ENCODE measurements at places on chromosomes 5 and 9. TPM values are rescaled to one million over a fixed set of nuclear protein-coding genes. Genes with fewer than 3 reads are reported as not detected.
A peak's percentile ranks its signal among the peaks of the same experiment; 100 is the strongest.

DNA sequence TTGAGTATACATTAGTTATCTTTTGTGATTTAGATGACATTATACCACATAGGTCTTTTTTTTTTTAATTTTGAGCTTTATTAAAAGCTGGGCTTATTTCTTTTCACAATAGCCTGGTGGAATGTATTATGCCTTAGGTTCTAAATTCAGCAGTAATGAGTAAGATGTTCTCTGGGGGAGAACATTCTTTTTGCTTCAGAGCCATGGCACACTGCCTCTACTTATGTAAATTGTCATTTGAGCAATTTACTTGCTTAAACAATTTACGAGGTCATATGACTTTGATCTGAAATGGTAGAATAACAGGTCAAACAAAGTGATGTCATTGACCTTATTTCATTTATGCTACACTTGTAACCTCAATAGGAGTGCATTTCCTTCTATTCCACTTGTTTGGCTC, 154.2 kb downstream of the FOCAD start:
- no peaks in the 10 kb centered on the region for H3K27me3 ChIP-seq
- no peaks in the 10 kb centered on the region for H3K4me1 ChIP-seq
- no peak overlapping the region for H3K4me3 ChIP-seq
- peaks cover 9% of the 10 kb centered on the region for H3K36me3 ChIP-seq
- DNase-seq: no peak

DNA sequence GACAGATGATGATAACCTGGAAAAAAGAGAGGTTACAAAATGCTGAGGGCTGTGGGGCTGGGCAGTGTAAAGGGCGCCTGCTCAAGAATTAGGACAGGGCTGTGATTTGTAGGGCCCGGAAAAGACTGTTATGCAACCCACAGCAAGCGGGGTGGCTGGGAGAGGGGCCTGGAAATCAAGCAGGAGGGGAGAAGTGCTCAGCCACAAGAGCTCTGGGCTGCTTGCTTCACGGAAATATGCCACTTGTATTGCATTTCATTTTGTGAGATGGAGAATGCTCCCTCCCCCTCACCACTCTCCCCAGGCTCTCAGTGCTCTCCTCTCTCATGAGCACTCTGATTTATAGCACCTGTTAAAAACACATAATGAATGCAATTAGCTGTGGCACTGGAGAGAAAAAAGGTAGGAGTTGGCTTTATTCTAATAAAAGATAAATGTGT, 8.4 kb upstream of the HAND1 start:
- DNase-seq: peak; percentile 53
- no peaks in the 10 kb centered on the region for H3K36me3 ChIP-seq
- H3K27ac ChIP-seq: no peak overlapping the region

GRCh38 chr9:89480825-89481537, 16.9 kb downstream of the SEMA4D start:
- H3K4me1 ChIP-seq: no peaks in the 10 kb centered on the region
- H3K27ac ChIP-seq: no peak overlapping the region
- DNase-seq: no peak
- no peaks in the 10 kb centered on the region for H3K36me3 ChIP-seq

Gene CA9
- 1.8 TPM for total RNA-seq

- H3K36me3 ChIP-seq: no peaks in the 10 kb centered on the region
- peaks cover 12% of the 10 kb centered on the region for H3K4me1 ChIP-seq
- DNase-seq: peak; percentile 81
- H3K27ac ChIP-seq: no peak overlapping the region
- H3K27me3 ChIP-seq: no peaks in the 10 kb centered on the region
- H3K4me3 ChIP-seq: no peak overlapping the region
Observed at GRCh38 chr5:158382473-158382872, 523.5 kb upstream of the CLINT1 start.

DNA sequence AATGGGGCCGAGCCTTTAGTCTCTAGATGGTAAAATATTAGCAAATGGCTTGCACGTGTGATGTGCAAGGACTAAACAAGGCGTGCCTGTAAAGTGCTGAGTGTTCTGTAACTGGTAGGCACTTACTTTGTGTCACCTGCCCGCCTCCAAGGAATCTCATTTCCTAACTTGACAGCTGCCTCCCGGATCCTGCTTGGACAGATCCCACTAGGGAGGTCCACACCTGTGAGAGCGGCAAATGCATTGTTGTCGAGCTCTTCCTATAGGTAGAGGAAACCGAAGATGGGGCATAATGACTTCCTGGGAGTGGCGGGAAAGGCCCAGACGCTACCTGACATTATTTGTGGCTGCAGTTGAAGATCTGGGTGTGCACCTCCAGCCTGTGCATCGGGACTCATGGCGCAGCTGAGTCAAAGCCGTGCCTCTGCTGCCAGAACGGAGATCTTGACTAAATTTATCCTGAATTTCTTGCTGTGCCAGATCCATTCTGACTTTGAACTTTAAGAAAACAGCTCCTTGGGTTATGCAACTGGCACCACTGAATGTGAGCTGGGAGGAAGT, 79.8 kb downstream of the TENT4A start:
- no peaks in the 10 kb centered on the region for H3K36me3 ChIP-seq
- no peak overlapping the region for H3K27ac ChIP-seq
- DNase-seq: no peak
- H3K27me3 ChIP-seq: no peaks in the 10 kb centered on the region

- no peak overlapping the region for H3K4me3 ChIP-seq
- no peak overlapping the region for H3K27ac ChIP-seq
- H3K4me1 ChIP-seq: no peaks in the 10 kb centered on the region
- no peaks in the 10 kb centered on the region for H3K27me3 ChIP-seq
Observed at GRCh38 chr9:124913378-124913777, 27.5 kb downstream of the GOLGA1 start.

Gene ST6GALNAC6
- 42.3 TPM for total RNA-seq

- no peaks in the 10 kb centered on the region for H3K27me3 ChIP-seq
- H3K4me3 ChIP-seq: no peak overlapping the region
- no peak overlapping the region for H3K27ac ChIP-seq
Observed at GRCh38 chr9:31733166-31733565, 651.3 kb upstream of the ACO1 start.

DNA sequence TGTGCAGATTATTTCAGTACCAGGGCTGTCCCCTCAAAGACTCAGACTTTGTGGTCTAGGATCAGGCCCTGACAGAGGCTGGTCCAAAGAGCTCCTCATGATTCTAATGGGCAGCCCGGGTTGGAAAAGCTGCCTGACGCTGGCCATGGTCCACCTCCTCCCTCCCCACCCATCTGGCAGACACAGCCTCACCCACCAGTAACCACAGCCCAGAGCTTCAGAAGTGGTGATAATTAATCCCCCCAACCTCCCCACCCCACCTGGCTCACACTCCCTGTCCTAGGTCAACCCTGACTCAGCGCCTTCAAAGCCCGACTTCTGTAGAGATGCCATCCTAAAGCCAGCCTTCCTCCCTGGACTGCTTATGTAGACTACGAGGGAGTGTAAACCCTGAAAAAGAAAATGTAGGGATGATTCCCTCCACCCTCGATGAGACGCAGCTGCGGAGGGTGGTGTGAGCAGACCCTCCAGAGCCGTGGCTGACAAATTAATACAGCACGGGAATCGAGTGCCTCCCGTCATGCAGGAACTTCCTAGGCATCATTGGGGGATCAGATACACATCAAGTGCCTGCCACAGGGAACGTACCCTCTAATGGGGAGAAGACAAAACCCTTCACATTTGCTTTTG, 7.0 kb downstream of the UBE2QL1 start:
- H3K27ac ChIP-seq: no peak overlapping the region
- H3K36me3 ChIP-seq: no peaks in the 10 kb centered on the region
- no peak overlapping the region for H3K4me3 ChIP-seq

DNA sequence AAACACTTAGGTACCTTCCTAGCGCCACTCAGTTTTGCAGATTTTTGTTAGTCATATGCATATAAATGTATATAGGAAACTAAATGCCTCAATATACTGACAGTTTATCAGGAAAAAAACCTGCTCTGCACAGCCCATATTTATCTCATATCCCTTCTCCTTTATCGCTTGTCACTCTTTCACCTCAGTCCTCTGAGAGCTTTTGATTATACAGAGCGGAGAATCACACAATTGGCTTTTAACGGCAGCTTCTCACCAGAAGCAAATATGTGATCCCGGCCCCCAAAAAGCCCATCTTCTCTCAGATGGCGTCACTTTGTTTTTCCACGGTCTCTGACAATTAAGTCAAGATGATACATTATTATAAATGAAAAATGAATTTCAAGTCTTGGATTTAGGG, 362.6 kb downstream of the DNAH5 start:
- no peaks in the 10 kb centered on the region for H3K36me3 ChIP-seq
- H3K4me3 ChIP-seq: no peak overlapping the region
- no peak overlapping the region for H3K27ac ChIP-seq
- no peak for DNase-seq
- no peaks in the 10 kb centered on the region for H3K27me3 ChIP-seq

DNA sequence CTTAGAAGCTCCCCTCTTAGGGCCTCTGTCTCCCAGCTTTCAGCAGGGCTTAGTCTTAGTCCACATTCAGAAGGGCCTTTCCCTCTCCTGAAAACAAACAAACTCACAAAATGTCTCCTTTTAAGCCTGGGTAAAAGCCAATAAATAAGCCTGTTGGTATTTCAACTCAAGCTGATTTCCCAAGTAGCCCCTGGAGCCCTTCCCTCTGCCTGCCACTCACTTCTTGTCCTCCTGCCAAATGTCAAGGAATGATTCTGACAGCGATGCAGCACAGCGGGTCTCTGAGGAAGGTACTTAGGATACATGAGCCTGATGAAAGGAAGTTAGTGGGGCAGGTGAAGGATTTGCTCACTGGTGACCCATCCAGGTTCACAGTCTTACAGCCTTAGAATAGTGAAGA, 210.5 kb downstream of the PJA2 start:
- DNase-seq: no peak
- H3K36me3 ChIP-seq: no peaks in the 10 kb centered on the region
- no peak overlapping the region for H3K4me3 ChIP-seq
- no peak overlapping the region for H3K27ac ChIP-seq
- H3K27me3 ChIP-seq: no peaks in the 10 kb centered on the region
- H3K4me1 ChIP-seq: no peaks in the 10 kb centered on the region

DNA sequence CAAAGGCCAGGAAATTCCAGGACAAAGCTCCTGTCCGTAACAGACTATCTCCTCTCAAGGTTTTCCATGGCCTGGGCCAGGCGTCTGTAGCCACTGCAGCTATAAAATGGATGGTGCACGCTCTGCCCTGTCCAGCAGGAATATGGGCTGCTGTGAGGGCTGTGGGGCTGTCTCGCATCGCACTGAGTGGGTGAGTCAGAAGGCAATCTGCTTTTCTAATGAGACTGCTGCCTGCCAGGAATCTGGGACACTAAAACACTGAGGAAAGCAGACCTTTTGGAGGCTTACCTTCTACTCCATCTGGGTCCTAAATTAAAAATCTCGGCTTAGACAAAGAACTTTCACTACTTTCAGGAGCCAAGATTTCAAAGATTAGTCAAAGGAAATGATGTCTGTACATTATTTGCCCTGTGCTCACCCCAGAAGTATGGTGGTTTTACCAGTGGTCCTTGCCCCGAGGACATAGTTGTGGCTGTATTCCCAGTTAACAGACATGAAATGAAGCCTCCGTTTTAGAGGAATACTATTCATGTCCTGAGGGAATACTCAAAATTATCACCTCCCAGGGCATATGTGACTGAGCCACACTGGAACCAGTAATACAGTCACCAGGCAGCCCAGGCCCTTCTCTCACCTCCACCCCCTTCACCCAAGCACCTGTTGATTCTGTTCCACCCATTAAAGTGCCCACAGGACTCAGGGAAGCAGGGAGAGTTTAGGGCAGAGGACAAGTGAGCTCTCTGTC, 56.4 kb downstream of the PFDN1 start:
- no peak for DNase-seq
- H3K27me3 ChIP-seq: no peaks in the 10 kb centered on the region
- no peaks in the 10 kb centered on the region for H3K4me1 ChIP-seq
- no peak overlapping the region for H3K27ac ChIP-seq
- H3K4me3 ChIP-seq: no peak overlapping the region

Gene PFN3
- not detected for total RNA-seq
